HL-60 (cell line): ENCODE measurements at places on chromosomes 4 and X.

GRCh38 chr4:157080605-157081004 is 4.7 kb downstream of the GLRB start:
- DNase-seq = no peak

GRCh38 chrX:21698272-21698671 is 40.1 kb upstream of the KLHL34 start:
- DNase-seq = no peak

- no peak for DNase-seq
These were observed at the start of gene ATP2B3 for GRCh38 chrX:153517423-153517822. TSS of gene ATP2B3 (plus strand) at chrX:153517642. CDS start at chrX:153536248, 18,606 bp downstream.

DNA sequence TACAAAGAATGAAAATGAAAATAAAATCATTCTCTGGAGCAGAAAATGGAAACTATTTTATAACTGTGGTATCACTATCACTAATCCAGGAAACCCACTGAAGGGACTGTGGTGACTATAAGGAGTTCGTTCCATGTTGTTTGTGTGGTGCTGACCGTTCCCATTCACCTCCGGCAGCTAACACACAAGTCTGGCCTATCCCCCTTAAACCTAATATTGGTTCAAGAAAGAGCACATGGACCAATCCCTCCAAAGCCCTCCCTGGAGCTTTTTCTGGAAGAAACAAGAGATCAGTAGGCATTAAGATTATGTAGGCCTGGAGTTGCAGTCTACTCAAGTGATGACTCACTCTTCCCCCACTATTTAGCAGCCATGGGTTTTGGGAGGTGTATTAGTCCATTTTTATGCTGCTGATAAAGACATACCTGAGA is 25.9 kb upstream of the FAM241A start:
- no peak for DNase-seq

DNA sequence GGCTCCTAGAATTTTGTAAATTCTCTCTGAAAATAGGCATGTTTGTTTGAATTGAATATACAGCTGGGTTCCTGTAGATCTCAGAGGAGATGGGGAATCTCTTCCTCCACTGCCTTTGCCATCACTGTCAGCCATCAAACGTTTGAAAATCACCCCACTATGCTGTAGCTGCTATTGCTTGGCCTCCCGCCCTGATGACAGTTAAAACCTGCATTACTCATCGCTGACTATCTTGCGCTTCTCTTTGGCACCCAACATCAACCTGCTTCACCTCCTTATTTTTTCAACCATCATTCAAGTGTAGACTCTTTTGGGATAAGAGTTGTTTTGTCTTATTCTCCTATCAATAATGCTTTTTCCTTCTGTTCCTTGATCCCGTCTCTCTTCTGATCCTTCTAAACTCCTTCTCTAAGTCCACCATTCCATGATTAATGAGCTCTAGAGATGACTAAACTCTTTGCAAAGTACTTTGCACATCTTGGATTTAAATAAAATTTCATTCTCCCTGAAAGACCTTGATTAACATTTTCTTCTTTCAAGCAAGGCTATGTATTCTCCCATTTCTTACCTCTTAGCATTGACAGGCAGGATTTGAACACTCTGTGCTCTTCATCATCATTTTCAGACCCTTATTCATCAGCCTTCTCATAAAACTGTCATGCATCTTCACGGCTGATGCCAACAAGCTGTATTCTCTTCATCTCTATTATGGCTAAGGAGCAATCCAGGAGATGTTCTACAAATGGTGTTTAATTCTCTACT is 133.0 kb downstream of the SNCA start:
- DNase-seq = no peak

GRCh38 chrX:40173143-40174000 is 75.6 kb upstream of the BCOR start:
- DNase-seq = no peak

- no peak for DNase-seq
These were observed 16.5 kb downstream of the SEPTIN11 start for GRCh38 chr4:76965866-76966579.

DNA sequence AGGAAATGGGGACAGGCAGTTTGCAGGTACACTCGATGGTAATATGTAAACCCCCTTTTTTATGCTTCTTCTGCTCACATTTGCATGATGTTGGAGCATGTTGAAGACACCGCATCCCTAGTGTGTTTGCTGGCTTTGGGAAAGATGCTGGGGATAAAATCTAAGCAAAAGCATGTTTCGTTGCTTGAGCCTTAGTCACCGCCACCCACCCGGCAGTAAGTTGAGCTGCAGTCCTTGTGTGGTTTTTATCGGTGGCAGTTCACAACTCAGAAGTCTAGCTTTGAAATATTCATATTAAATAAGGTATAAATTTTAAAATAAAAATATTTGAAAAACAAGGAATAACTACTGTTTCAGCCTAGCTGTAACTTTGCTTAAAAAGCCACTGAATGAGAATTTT is 21.7 kb upstream of the MND1 start:
- DNase-seq = no peak

DNA sequence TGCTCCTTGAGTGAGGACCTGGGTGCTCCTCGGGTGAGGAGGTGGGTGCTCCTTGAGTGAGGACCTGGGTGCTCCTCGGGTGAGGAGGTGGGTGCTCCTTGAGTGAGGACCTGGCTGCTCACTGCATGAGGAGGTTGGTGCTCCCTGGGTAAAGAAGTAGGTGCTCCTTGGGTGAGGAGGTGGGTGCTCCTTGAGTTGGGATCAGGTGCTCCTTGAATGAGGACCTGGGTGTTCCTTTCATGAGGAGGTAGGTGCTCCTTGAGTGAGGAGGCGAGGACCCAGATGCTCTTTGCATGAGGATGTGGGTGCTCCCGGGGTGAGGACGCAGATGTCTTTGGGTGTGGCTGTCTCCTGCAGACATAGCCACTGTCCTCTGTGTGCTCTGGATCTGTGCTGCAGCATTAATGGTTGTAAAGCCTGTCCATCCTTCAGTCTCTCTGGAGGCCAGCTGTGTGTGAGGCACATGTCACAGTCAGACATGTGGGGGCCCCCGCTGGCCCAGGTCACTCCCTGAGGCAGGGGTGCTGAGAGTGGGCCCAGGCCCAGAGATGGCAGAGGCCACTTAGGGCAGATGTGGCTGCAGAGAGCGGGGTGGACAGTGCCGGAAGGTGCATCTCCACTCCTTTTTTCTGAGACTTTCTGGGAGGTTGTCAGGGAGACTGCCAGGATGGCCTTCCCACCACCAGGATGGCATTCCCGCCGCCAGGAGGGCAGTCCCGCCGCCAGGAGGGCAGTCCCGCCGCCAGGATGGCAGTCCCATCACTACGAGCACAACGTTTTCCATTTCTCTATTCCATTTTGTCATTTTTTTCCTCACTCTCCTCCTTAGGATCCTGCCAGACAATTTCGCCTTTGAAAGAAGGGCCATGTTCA is 101.8 kb downstream of the HMX1 start:
- no peak for DNase-seq

- no peak for DNase-seq
These were observed 33.2 kb upstream of the ENPEP start for GRCh38 chr4:110442788-110443187.
